ENCODE measurements at places on chromosomes 13 and 19. TPM values are rescaled to one million over a fixed set of nuclear protein-coding genes. Genes with fewer than 3 reads are reported as not detected.

DNA sequence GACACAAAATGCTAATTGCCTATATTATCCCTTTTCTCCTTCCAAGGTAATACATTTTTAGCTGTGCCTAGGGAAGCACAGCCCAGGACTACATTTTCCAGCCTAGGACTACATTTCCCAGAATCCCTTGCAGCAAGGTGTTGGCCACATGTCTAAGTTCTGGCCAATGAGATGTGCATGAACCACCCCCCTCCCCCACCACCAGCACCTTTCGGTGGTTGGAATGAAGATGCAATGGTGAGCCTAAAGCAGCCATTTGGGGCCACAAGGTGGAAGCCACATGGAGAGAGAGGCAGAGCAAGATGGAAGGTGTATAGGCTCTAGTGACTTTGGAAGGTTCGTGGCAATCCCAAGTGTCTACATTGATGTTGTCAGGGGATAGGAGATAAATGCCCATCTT is 16.2 kb downstream of the UNC13A start:
- H3K27me3 ChIP-seq: no peaks in the 10 kb centered on the region
- H3K4me3 ChIP-seq: no peak overlapping the region
- H3K27ac ChIP-seq: no peak overlapping the region
- no peaks in the 10 kb centered on the region for H3K36me3 ChIP-seq
- H3K4me1 ChIP-seq: no peaks in the 10 kb centered on the region
- DNase-seq: no peak

GRCh38 chr19:1327125-1327524 is 41.5 kb downstream of the EFNA2 start:
- peaks cover 6% of the 10 kb centered on the region for H3K4me1 ChIP-seq
- no peak overlapping the region for H3K4me3 ChIP-seq
- no peaks in the 10 kb centered on the region for H3K36me3 ChIP-seq
- peaks cover 20% of the 10 kb centered on the region for H3K27me3 ChIP-seq

GRCh38 chr19:6576869-6577475 is 14.0 kb downstream of the CD70 start:
- no peak for DNase-seq
- peaks cover 6% of the 10 kb centered on the region for H3K27me3 ChIP-seq
- H3K27ac ChIP-seq: no peak overlapping the region
- H3K4me3 ChIP-seq: no peak overlapping the region
- no peaks in the 10 kb centered on the region for H3K36me3 ChIP-seq

DNA sequence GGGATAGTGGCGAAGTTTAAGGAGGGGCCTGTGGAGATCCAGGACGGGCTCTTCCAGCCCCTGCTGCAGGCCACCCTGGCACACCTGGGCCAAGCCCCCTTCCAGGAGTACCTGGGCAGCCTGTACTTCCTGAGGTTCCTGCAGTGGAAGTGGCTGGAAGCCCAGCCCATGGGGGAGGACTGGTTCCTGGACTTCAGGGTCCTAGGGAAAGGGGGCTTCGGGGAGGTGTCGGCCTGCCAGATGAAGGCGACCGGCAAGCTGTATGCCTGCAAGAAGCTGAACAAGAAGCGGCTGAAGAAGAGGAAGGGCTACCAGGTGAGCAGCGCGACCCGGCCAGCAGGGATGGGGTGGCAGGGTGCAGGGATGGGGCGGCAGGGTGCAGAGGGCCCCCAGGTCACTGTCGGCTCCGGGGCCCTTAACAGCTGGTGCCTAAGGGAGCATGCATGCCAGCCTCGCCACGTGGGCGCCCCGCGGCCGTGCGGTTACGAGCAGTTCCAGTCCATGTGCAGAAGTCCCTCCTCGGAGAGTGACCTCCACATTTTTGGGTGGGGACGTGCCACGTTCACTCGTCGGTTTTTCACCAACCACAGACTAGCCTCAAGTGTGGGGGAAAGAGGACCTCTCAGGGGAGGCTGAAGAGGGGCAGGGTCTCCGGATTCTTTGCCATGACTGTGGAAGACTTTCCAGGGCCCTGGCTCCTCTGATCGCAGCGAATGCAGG is 912 bp downstream of the GRK1 start:
- DNase-seq: no peak
- no peak overlapping the region for H3K4me3 ChIP-seq
- peaks cover 6% of the 10 kb centered on the region for H3K27me3 ChIP-seq
- H3K36me3 ChIP-seq: no peaks in the 10 kb centered on the region
- H3K27ac ChIP-seq: no peak overlapping the region

- H3K27me3 ChIP-seq: peaks cover 6% of the 10 kb centered on the region
- DNase-seq: no peak
- no peaks in the 10 kb centered on the region for H3K36me3 ChIP-seq
- no peak overlapping the region for H3K27ac ChIP-seq
Measured at GRCh38 chr19:18020212-18021085, 12.5 kb downstream of the ARRDC2 start.

- H3K4me1 ChIP-seq: no peaks in the 10 kb centered on the region
Measured at GRCh38 chr13:102035969-102036368, 365.9 kb downstream of the FGF14 start.

DNA sequence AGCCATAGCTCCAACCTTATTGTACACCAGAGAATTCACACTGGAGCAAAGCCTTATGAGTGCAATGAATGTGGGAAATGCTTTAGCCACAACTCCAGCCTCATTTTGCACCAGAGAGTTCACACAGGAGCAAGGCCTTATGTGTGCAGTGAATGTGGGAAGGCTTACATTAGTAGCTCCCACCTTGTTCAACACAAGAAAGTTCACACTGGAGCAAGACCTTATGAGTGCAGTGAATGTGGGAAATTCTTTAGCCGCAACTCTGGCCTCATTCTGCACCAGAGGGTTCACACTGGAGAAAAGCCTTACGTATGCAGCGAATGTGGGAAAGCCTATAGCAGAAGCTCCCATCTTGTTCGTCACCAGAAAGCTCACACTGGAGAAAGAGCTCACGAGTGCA is 5.9 kb upstream of the TRAPPC2B start:
- peaks cover 3% of the 10 kb centered on the region for H3K27me3 ChIP-seq
- no peak overlapping the region for H3K4me3 ChIP-seq
- no peak overlapping the region for H3K27ac ChIP-seq

- no peak for DNase-seq
- H3K4me3 ChIP-seq: no peak overlapping the region
- no peaks in the 10 kb centered on the region for H3K36me3 ChIP-seq
- H3K27me3 ChIP-seq: peaks cover 7% of the 10 kb centered on the region
- H3K4me1 ChIP-seq: peaks cover 15% of the 10 kb centered on the region
Measured at GRCh38 chr13:102726430-102726829, 31.6 kb upstream of the METTL21C start.

DNA sequence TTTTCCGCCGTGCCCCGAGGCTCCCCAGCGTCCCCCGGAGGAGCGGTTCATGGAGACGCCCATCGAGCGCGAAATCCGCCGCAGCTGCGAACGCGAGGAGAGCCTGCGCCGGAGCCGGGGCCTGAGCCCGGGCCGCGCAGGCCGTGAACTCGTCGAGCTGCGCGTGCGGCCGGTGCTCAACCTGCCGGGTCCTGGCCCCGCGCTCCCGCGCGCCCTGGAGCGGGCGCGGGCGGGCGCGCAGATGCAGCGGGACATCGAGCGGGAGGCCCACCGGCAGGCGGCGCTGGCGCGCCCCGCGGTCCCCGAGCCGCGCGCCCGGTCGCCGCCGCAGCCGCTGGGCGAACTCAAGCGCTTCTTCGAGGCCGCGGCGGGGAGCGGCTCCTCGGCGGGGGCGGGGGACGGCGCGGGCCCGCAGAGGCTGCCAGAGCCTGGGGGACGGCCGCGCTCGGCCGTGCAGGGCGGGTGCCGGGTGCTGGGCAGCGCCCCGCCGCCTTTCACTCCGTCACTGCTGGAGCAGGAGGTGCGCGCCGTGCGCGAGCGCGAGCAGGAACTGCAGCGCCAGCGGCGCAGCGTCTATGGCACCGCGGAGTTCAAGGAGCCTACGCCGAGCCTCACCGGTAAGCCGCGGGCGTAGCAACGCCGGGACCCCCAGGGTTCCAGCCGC is 807 bp downstream of the MISP3 start:
- H3K27me3 ChIP-seq: peaks cover 5% of the 10 kb centered on the region
- H3K27ac ChIP-seq: peak overlapping the region; percentile 93
- no peaks in the 10 kb centered on the region for H3K36me3 ChIP-seq
- DNase-seq: peak; percentile 81
- H3K4me3 ChIP-seq: peak overlapping the region; percentile 89

Gene PALM
- not detected for polyA plus RNA-seq

Gene OLFM2
- polyA plus RNA-seq: 3.7 TPM

Gene FGF22
- polyA plus RNA-seq: 0.54 TPM

Gene CFAP97D2
- 1.0 TPM for polyA plus RNA-seq

Gene ANGPTL4
- not detected for polyA plus RNA-seq

Gene PLIN5
- polyA plus RNA-seq: not detected

Gene ITGBL1
- polyA plus RNA-seq: not detected

All from immature natural killer cell (primary cell).